ENCODE measurements at places on chromosomes 1 and 21. TPM values are rescaled to one million over a fixed set of nuclear protein-coding genes. Genes with fewer than 3 reads are reported as not detected.

Gene ERICH3
- not detected for total RNA-seq

Gene PYHIN1
- total RNA-seq, result not detected

Gene OR1C1
- total RNA-seq, result not detected

Gene CELA3B
- total RNA-seq, result not detected

DNA sequence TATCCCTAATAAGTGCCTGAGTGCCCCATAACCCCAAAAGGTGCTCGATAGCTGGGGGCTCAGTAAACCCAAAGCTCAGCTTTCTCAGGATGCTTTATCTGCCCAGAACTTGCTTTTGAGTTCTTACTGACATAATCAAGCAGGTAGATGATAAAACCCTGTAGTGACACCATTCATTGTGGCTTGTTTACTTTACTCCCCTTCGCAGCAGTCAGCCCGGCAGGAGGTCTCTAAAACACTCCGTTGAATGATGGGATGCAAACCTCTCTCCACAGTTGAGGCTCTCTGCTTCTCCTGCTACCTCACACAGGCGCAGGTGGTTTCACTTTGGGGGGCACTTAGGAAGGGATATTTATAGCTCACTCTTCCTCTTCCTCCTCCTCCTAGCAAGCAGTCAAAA is 349.4 kb downstream of the HLX start:
- H3K4me1 ChIP-seq, result no peaks in the 10 kb centered on the region
- no peaks in the 10 kb centered on the region for H3K36me3 ChIP-seq
- no peak overlapping the region for H3K4me3 ChIP-seq

DNA sequence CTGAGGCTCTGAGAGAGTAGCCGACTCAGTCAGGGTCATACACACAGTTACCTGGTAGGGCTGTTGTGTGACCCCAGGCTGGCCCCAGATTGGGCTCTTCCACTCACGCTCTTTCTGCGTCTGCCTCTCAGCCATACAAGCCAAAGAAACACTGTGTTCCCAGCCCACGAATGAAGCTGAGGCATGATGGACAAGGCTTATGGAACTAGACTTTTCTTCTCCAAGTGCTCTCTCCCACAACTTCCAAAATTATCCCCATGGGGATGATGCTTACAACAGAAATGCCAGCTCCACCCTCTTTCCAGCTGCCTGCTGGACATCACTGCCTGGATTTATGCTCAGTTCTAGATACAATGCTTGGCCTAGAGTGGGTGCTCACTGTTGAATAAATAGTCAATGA is 102.8 kb upstream of the JUN start:
- DNase-seq, result no peak
- H3K4me1 ChIP-seq, result peaks cover 21% of the 10 kb centered on the region
- no peaks in the 10 kb centered on the region for H3K27me3 ChIP-seq
- H3K36me3 ChIP-seq, result no peaks in the 10 kb centered on the region
- no peak overlapping the region for H3K4me3 ChIP-seq

DNA sequence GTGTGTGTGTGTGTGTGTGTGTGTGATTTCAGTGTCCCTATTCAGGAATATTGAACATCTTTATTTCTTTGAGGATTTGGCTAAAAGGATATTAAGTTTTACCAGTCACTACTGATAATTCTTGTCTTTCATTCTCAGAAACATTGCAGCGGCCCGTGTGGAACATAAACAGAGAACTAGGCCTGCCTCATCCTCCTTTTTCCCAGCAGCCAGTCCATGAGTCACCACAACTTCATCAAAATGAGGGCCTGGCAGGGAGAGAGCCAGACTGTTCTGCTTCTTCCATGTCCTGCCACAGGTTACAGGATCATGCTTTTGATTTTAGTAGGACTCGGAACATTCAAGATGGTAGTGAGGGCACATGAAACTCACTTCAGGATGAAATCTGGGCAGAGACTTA is 50.7 kb downstream of the LRIG2 start:
- no peak overlapping the region for H3K4me3 ChIP-seq
- DNase-seq, result no peak
- peaks cover 49% of the 10 kb centered on the region for H3K36me3 ChIP-seq
- no peak overlapping the region for H3K27ac ChIP-seq
- H3K4me1 ChIP-seq, result no peaks in the 10 kb centered on the region

DNA sequence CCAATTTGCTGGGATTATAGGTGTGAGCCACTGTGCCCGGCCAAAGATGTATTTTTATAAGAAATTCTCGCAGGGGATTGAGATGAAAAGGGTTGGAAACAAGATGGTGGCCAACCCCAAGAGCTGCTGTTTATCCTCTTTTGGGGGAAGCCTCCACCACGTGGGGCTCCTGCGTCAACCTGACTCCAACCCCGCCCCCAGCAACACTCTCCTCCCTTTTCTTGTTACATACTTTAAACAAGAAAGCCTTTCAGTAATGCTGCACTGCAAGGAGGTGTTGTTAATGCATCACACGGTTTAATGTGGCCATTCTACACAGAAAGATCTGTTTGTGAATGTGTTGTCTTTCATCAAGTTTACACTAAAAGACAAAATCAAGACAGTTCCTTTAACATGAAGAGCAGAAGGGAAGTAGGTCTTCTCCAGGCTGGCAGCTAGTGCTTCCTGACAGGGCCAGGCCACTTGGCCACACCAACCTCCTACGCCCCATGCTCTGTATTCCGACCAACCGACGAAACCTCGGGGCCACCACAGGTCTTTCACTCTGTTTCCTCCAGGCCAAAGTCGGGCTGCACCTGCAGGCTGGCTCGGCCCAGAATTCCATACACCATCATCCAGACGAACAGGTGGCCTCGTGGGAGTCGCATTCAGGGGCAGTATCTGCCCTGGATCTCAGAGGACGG is 25.9 kb downstream of the C2CD2 start:
- H3K27ac ChIP-seq, result peak overlapping the region; percentile 41
- peaks cover 64% of the 10 kb centered on the region for H3K4me1 ChIP-seq
- no peaks in the 10 kb centered on the region for H3K36me3 ChIP-seq
- no peak overlapping the region for H3K4me3 ChIP-seq
